H4 (cell line): ENCODE measurements at places on chromosomes 7 and 10. TPM values are rescaled to one million over a fixed set of nuclear protein-coding genes. Genes with fewer than 3 reads are reported as not detected.
A peak's percentile ranks its signal among the peaks of the same experiment; 100 is the strongest.

Gene MUC12
- 0.54 and 1.0 TPM in 2 replicates for total RNA-seq

GRCh38 chr10:48406204-48406603 lies 99.7 kb downstream of the MAPK8 start:
- peak; percentile 87 for DNase-seq

- DNase-seq = no peak
Measured at GRCh38 chr7:1255080-1255816, 22.6 kb downstream of the UNCX start.

DNA sequence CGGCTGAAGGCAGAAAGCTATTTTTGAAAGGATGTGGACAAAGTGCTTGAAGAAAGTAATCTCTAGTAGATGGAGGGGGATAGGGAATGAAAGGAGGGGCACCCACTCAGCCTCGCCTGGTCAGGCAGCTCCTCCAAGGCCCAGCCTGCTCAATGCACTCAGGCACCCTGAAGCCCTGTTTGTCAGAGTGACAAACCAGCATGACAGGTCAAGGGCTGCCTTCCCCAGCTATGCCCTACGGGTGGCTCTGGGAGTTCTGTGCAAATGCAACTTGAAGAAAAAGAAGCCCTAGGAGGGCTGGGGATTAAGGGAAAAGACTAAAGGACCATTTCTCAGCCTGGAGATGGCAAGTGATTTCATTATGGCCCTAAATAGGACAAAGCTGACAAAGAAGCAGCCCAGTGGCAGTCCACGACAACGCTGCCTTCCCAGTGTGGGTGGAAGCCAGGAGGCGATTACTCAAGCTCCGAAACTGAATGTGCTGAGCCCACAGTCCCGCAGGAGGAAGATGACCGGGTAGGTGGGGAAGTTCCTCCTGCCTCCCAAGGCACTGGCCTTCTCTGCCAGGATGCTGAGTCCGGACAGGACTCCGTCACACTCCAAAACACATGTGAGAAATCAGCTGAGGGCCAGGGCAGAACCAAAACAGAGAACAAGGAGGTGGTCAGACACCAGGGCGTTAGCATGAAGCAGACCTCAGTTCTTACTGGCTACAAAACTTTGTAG lies 16.3 kb downstream of the LIPA start:
- DNase-seq = no peak

- no peak for DNase-seq
Measured at GRCh38 chr7:16773326-16773725, 19.8 kb downstream of the TSPAN13 start.

DNA sequence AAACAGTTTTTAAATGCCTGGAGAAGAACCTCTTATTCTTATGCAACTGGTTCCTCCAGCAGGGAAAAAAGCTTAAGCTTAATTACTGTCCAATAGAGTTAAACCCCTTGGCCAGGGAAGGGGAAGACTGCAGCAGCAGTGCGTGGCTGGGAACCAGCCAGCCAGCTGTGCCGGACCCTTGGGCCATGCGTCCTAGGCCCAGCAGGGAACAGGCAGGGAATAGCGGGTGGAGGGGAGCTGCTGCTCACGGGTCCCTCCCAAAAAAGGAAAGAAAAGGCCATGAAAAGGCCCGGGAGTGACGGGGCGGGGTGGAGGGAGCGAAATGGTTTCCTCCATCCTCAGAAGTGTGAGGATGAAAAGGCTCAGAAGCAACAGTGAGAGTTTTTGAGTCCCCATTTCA lies 35.2 kb upstream of the HECW1 start:
- DNase-seq = no peak

Gene TCAF2
- total RNA-seq = 1.9 and 2.7 TPM in 2 replicates

DNA sequence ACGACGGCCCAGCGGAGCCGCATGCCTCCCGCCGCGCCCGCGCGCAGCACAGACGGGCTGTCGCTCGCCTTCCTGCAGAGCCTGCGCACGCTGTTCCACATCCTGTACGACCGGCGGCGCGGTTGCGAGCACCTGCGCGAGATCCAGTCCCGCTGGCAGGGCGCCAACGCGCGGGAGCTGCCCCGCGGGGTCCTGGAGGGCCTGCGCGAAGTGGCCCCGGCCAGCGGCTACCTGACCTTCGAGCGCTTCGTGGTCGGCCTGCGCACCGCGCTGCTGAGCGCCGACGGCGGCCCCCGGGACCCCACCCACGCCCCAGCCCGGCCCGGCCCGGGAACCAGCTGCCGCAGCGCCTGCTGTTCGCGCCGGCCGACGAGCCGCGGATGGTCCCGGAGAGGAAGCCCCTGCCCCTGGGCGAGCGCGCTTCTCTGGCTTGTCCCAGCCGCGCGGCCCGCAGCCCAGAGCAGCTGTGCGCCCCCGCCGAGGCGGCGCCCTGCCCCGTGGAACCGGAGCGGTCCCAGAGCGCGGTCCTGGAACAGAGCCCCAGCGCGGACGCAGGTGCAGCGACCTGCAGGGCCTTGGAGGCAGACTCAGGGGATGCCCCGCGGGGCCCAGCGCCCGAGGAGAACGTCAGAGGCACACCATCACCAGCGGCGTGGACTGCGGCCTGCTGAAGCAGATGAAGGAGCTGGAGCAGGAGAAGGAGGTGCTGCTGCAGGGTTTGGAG lies 25.3 kb upstream of the ZNF716 start:
- DNase-seq = no peak

DNA sequence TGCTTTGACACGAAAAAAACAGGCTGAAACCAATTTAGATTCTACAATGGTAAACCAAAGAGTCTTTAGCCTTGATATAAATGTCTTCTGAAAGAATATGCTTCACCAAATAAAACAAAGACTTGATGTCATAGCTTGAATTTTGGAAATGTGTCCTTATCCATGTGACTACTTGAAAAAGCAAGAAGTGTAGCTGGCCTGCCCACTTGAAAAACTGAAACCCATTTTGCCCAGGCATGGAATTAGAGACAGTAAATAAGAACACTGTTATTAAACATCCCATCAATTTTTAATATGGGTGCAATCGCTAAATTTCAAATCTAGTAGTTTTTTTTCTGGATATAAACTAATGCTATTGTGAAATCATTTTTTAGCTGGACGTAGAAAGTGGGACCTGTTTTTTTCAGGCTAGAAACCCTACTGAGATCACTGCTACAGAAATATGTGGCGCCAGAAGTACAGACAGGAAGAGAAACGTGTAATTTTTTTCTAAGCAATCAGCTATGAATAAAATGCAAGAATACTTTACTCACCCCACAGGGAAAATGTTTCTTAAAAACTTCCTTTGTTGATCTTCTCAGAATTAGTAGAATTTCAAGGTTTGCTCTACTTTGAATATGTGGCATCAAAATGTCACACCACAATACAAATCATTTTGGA lies 56.7 kb downstream of the PIP4K2A start:
- DNase-seq = no peak

Gene GRID1
- 1.7 and 2.4 TPM in 2 replicates for total RNA-seq

DNA sequence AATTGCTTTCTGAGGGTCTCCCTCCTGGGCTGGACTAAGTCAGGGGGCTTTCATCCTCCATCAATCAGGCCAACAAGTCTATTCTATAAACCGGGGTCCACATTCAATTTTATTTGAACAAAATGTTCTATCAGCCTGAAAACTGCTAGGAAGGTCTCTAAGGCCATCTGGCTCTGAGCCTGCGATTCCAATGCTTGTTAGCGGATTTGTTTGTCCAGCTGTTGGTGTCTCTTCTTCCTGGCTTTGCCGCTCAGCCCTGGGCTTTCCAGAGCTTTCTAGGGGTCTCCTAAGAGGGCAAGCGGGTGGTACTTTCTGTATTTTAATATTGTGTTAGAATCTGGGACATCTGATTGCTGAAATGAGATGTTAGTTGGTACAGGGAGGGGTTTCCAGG lies 136.7 kb downstream of the VIPR2 start:
- DNase-seq = no peak

- no peak for DNase-seq
Measured at GRCh38 chr7:80453699-80454340, 58.0 kb downstream of the GNAT3 start.

DNA sequence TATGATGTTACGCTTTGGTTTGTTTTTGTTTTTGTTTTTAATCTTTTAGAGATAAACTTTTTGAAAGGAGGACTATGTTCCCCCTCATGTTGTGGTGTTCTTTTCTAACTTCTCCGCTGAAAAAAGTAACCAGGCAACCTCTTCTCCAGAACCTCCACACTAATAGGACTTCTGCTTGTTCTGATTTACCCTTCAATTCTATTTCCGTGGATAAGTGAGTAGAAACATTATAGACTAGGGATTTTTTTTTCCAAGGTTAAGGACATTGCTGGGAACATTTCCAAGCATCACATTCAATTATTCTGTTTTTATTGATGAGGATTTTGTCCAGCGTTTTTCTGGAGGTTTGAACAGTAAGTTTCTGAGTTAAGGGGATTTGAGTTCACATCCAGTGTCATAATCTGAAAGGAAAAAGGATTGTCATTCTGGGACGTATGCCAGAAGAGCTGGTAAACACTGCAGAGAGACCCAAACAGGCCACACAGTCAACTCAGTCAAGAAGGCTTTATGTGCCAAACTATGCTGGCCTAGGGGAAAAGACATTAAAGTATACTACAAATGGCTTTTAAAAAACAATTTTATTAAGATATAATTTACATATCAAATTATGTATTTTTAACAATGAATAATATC lies 28.3 kb upstream of the RALA start:
- peak; percentile 83 for DNase-seq

- no peak for DNase-seq
Measured at GRCh38 chr10:74507951-74508350, 318.4 kb upstream of the KAT6B start.

DNA sequence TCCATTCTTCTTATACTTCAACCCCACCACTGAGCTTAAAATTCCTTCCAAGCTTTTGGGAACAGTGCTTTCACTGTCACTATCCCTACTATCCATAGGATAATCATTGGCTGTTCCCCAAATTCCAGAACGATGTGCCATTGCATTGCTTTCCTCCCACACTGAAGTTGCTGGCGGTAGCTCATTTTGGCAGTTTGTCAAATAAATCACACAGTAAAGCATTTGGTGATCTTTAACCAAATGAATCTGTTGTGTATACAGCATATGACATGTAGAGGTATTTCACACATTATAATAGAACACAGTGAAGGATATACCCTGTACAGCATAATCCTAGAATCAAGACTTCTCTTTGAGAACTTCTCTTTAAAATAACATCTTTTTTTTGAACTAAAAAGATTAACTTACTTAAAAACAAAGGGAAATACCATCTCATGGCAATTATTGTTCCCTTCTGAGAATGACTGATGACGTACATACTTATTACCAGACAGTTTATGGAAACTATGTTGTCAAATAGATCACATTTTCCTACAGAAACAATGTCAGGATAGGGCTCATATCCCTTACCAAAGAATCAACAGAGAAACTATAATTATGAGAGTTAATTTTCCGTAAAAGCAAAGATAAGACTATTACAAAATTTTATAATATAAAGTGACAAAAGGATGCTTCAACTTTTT lies 93.6 kb downstream of the CTNNA3 start:
- peak; percentile 41 for DNase-seq

DNA sequence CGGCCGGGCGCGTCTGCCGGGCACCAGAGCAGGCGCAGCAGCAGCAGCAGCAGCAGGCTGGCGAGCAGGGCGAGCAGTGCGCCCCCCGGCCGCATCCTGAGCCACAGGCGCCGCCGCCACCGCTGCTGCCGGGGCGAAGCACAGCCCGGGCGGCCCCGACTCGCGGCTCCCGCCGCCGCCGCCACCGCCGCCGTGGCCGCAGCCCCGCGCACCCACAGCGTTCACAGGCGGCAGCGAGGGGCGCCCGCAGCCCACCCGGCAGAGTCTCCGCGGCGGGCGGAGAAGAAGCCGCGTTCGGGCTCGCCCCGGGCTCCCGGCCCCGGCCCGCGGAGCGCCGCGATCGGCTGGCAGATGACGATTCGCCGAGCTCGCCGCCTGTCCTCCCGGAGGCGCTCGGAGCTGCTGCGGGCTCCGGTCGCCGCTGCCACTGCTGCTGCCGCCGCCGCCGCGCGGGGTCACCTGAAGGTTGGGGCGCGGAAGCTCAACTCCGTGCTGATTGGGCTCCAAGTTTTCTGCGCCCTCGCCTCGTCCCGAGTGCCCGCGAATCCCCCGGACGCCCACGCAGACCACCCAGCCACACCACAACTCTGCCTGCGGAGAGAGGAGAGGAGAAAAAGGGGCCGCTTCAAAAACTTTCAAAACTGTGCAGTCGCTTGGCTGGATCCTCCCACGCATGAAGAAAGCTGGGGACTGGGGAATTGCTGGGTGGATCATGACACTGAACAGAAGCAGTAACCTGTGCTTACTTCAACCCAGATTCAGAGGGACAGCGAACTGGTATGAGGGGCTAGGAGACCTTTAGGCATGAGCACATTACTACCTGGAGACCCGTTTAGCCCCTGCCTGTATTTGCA lies at the start of gene ST8SIA6:
ST8SIA6 (minus strand) TSS at position 435 of the 854 bp plus-strand sequence; CDS start at position 95, 340 bp downstream.
- DNase-seq = no peak

DNA sequence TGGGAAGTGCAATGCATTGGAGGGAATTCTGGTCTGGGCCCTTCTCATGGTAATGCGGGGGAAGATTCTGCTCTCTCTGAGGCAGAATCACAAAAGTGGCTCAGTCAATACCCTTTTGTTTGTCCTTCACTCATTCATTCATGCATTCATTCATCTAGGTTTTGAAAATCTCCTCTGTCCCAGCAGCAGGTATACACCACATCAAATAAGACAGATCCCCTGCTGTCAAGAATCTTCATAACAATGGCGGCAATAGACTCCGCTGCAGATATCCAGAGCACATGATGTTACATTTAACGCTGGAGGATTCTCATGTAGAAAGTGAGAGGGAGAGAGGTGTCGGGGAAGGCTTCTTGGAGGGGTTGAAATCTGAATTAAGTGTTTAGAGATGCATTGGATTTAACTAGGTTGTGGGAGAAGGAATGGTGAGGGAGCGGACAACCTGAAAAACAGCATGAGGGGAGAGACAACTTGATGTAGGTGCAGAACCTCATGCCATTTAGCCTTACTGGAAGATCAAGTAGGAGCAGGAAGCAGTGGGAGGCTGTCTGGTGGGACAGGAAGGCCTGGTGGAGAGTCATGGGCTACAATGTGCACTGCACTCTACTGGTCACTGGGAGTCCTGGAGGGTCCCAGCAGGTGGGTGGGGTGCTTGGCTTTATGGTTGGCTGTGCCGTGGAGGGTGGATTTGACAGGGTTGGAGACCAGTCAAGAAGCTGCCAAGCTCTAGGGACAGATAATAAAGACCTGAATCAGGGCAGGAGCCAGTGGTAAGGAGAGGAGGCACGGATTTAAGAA lies 5.2 kb upstream of the FAM180A start:
- DNase-seq = no peak

Gene KLLN
- not detected in 2 replicates for total RNA-seq

DNA sequence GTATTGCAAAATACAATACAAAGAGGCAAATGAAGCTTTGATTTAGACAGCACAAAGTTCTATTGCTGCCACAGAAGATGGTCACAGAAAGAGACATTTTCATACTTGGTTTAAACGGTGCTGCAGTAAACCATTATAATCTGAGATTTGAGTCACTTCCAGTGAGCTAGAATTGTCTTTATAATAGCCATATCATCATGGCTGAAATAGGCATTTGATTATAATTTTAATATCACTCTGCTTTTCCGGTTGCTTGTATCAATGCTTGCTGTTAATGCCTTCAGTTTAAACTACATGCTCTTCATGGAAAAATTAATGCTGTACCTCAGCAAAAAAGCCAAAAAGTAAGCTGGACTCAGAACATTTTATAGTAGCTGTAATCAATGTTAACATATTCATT lies 48.5 kb downstream of the CPEB3 start:
- DNase-seq = no peak
